ENCODE measurements at places on chromosomes 6 and 20.

- no peak for DNase-seq
These were observed 20.9 kb upstream of the SRF start for GRCh38 chr6:43150051-43150751.

DNA sequence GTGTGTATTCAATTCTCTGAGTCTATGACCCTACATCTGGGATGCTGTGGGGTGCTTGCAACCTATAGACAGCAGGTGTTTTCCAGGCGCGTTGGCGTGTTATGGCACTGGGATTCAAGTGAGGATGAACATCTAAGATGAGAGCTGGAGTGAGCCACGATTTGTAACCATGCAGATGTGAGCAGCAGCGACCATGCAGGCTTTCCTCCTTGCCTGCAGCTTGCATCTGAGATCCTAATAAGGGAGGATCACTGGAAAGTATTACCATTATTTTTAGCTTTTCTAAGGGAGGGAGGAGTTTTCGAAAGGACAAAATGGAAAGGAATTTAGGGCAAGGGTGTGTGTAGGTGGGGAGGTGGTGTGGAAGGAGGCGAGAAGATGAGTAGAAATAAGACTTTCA lies 216.7 kb downstream of the ATXN1 start:
- no peak for DNase-seq

DNA sequence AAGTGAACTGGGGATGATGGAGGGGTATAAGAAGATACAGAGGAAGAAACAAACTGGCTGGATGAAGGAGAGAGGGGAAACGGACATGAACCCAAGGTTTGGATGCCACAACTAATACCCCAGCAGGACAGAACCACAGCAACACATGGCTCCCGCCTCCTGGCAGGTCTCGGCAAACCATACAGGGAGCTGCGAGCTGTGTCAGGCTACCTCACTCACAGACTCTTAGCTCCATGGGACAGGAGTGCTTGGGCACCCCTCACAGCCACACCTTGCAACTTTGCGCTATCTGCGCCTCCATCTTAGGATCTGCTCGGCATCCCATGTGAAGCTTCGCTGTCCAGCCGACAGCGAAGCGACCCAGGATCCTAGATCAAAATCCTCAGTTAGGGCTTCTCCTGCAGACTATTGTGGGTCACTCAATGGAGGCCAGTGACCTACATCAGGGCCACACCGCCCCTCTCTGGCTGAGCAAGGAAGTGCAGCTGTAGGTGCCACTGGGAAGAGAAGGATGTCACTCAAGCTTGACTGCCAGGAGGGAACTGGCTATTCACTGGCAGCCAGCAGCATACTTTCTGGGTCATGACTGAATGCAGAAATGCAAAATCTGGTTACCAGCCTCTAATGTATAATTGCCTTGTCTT lies 174.4 kb upstream of the RIN2 start:
- DNase-seq = no peak

DNA sequence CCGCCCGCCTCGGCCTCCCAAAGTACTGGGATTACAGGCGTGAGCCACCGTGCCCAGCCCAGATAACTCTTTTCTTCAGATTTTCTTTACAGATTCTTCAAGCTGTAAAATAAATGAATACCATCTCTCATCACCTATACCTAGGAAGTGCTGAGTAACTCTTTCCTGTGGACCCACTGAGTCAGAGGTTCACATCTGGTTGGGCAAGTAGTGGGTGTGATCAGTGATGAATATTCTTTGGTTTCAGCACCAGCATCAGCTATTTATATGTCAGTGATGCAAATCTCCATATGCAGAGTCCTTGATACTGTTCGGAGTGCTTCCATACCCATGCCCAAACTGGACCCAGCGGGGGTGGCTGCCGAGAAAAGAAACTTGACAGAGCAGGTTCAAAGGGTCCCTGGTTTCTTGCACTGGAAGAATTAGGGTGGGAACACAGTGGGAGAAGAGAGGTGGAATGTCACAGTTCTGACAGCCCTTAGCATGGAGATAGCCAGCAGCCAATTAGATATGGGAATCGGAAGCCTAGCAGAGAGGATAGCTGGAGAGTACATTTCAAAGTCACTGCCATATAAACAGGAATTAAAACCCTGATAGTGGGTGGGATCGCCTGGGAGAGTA lies 64.9 kb upstream of the DDR1 start:
- no peak for DNase-seq

- DNase-seq = no peak
These were observed 29.5 kb downstream of the NAPB start for GRCh38 chr20:23391707-23392310.

GRCh38 chr20:23661002-23661429 lies 23.3 kb upstream of the CST3 start:
- no peak for DNase-seq

GRCh38 chr6:168043193-168043847 lies 35.7 kb downstream of the FRMD1 start:
- DNase-seq = no peak

DNA sequence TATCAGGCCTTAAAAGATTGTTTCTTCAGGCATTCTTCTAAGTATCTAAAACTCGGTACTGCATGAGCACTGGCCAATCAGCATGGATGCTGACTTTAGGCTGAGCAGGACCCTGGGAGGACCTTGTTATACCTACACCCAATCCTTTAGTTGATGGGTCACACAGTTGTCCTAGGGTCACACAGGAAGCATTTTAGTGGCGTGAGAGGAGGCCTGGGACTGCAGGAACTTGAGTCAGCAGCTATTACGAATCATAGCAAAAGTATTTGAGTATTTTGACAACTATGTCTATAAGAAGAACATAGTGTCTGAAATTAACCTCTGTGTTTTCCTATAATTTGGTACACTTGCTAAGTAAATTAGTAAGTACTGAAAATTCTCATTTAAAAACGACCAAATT lies 741.4 kb downstream of the HACE1 start:
- no peak for DNase-seq

DNA sequence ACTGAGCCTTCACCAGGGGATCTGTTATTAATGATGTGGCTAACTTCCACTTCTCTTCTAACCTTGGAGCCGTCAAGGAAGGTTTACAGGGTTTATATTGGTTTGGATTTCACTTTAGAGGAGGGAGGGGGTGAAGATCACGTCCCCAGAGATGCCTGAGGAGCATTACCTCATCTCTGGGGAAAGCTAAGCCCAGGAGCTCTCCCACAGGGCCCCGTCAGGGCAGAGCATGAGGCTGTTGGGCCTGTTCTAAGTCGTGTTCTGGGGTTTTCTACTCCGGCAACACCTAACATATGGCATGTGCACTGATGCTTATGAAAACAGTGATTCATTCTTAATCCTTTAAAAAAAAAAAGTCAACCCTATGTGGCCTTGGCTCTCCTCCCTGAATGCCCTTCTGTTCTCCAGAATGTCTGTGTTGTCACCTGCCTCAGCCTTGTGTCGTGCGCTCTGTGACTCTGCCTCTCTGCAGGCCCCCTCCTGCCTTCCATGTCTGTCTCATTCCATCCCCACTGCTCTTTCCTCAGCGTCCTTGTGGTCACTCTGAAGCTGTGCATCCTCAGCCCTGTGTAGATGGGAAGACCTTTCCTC lies 97.4 kb upstream of the JARID2 start:
- DNase-seq = no peak

DNA sequence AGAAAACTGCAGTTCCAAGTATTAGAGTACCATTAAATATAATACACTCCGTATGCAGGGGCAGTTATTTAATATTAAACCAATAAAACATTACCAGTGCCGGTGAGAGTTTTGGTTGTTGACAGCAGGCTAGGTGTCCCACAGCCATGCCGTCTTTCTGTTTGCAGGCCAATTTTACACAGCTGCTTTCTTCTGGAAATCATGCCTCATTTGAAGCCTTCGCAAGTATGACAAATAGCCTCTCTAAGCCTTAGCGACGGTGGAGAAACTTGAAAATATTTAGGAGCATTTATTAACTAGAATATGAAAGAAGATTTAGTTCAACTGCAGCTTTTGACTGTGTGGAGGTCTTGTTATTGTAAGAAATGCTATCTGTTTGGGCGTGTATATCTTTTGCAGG lies 226.0 kb downstream of the BMP2 start:
- no peak for DNase-seq

GRCh38 chr20:24465730-24466129 lies 3.7 kb upstream of the SYNDIG1 start:
- no peak for DNase-seq

DNA sequence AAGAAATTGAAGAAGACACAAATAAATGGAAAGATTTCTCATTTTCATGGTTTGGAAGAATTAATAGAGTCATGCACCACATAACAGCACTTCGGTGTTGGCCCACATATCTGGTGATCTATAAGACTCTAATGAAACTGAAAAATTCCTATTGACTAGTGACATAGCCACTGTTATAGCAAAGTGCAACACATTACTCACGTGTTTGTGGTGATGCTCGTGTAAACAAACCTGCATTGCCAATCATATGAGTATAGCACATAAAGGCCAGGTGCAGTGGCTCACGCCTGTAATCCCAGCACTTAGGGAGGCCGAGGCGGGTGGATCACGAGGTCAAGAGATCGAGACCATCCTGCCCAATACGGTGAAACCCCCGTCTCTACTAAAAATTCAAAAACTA lies 84.4 kb upstream of the STMND1 start:
- no peak for DNase-seq

GRCh38 chr20:48844996-48845395 lies 17.2 kb upstream of the PREX1 start:
- DNase-seq = no peak

DNA sequence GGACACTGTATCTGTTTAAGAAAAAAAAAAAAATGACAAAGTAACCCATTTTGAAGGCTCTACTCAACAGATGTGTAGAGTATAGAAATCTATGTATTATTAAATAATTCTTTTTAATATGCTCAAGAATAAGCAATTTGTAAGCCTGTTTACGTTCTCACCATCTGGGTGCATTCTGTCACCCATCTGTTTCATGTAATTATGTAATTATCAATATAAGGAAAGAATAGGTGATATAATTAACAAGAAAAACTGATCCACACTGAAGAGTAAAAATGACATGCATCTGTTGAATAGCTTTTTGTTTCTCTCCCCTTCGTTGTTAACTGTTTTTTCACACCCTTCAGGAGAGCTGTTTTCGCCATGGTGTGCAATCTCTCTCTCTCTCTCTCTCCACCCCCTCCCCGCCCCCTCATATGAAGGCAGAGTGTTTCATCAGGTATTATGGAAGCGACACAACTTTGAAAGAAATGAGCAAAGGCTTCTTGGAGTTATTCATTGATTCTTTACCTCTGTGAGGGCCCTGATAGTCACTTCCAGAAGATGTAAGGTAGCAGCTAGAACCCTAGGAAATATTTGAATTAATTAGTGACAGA lies 154.3 kb upstream of the INSM1 start:
- DNase-seq = no peak

- no peak for DNase-seq
These were observed 170.8 kb upstream of the PHACTR1 start for GRCh38 chr6:12545619-12546409.

- no peak for DNase-seq
These were observed 38.1 kb downstream of the HTR1B start for GRCh38 chr6:77425216-77425615.

DNA sequence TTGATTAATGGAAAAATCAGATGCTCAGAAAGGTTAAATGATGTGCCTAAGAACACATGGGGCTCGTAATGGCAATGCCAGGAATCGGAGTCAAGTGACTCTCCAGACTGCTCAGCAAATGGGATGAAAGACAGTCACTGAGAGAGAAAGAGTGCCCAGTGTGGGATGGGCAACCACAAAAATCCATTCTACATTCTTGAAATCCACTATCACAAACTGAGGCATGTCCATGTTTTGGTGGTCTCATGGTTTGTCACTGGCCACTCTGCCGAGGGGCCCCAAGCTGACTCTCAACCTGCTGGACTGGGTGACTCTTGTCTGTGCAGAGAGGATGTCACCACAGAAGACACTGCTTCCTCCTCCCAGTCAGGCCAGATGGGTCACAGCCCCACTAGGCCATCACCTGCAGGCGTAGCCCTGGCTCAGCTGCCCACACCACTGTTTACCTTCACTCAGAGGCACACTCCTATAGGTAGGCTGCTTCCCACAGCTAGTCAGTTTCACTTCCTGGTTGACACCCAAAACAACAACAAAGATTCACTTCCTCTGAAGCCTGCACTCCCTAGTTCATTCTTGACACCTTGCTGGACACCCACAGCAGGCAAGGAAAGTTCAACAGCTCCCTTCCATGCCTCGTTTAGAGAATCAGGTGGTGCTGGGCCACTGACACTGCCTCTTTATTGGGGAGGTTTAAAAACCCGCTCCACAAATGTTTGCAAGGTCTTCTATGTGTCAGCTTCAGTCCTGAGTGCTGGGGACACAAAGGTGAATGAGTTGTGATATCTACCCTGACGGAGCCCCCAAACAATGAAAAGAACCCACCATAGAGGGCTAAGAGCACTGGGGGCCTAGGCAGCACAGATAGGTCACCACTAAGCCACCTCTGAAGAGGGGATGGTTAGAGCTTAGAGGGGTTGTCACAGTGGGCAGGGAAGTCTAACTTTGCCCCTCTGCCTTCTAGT lies 21.7 kb downstream of the MAP1LC3A start:
- DNase-seq = no peak

DNA sequence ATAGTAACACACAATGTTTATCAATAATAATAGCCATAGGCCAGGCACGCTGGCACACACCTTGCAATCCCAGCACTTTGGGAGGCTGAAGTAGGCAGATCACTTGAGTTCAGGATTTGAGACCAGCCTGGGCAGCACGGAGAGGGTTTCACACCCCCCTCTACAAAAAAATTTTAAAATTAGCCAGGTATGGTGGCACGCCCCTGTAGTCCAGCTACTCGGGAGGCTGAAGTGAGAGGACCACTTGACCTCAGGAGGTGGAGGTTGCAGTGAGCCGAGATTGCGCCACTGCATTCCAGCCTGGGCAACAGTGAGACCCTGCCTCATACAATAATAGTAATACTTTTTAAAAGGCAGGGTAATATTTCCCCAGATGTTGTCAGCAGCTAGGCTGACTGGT lies 7.9 kb upstream of the MAPRE1 start:
- DNase-seq = no peak

DNA sequence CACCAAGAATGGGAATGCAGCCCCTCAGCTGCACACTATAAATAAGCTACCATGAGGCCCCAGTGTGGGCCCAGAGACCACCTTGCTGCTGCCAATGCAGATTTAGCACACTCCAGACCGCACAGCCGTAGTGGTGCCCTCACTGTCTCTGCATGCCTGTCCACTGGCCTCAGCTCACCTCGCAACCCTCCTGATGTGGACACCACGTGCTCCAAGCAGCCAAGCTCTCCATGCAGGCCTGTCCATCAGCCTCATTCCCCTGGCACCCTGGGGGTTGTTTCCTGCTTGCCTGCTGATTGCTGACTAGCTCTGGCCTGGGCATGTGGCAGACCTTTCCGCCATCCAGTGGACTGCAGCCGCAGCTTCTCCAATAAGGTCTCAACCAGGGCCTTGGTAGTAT lies 36.2 kb downstream of the ZBTB9 start:
- no peak for DNase-seq

- no peak for DNase-seq
These were observed 288.9 kb upstream of the CDH4 start for GRCh38 chr20:60963146-60963545.

GRCh38 chr6:40419377-40419776 lies 167.8 kb downstream of the LRFN2 start:
- no peak for DNase-seq

DNA sequence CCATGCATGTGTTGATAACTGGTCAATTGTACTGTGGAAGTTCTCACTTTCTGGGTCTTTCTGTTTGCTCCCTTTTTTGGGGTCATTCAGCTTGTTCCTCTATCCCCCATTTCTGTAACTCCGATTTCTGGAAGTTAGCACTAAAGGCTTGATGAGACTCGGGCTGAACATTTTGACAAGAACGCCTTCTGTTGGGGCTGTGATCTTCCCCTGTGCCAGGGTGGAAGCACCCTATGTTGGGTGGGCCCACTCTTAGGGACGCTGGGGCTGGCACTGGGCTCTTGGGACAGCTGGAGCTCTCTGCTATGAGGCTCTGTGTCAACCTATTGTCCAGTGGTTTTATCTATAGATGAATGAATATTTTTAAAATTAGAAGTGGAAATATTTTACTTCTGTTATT lies 60.1 kb upstream of the FRMD1 start:
- DNase-seq = no peak

Measured in stimulated activated CD8-positive, alpha-beta memory T cell treated with anti-CD3 and anti-CD28 coated beads, Interleukin-15, amount 100 ng/mL, for 24 hours (primary cell).